Gastroesophageal sphincter (tissue), 4 donors: ENCODE measurements at places on chromosomes 6 and 20. TPM values are rescaled to one million over a fixed set of nuclear protein-coding genes. Genes with fewer than 3 reads are reported as not detected.

Gene MEI4
- 0.13 TPM for total RNA-seq

Gene KIF25
- not detected for total RNA-seq

Gene DEFB124
- 2.0 TPM for total RNA-seq

Gene LRRN4
- not detected for total RNA-seq

Gene ZC3H12D
- 1.3 TPM for total RNA-seq

Gene TAB2
- total RNA-seq: 85.5 TPM

Gene CABLES2
- total RNA-seq: 3.6 TPM
